ENCODE measurements at places on chromosomes 13 and 19.

DNA sequence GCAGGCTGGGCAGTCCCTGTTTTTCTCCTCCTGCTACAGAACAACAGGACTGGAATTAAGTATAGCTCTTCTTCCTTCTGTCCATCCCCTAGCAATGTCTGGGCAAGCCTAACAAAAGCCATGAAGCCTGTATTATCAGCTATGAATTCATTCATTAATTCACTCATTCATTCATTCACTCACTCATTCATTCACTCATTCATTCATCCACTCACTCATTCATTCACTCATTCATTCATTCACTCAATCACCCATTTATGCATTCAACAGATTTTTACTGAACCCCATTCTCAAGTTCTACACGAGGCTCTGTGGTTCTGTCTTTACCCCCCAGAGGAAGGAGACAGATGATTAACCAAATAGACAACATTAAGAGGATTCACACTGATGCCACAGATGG is 69.9 kb downstream of the CACNA1A start:
- DNase-seq: no peak

GRCh38 chr19:43633520-43633919 is 6.1 kb downstream of the CADM4 start:
- DNase-seq: no peak

DNA sequence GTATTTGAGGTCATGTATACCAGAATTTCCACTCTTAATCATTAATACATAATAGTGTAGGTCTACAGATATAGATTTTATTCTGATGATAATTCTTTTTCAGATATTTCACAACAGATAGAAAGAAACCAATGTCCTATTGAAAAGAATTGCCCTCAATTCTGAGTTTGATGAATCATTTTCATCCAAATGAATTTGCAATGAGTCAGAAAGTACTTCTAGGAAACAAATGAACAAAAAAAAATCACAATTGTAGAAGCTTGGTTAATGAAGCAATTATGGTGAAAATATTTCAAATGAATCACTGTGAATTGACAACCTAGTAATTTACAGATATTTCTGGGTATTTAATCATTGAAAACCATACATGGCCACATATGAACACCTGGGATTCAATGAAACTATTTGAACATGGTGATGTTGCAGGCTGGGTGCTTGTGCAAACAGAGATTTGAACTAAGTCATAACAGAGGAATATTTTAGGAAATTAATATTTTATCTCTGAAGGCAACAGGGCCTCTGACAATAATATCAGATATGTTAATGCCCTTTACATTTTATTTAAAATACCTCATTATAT is 360.9 kb downstream of the SLITRK5 start:
- DNase-seq: no peak

DNA sequence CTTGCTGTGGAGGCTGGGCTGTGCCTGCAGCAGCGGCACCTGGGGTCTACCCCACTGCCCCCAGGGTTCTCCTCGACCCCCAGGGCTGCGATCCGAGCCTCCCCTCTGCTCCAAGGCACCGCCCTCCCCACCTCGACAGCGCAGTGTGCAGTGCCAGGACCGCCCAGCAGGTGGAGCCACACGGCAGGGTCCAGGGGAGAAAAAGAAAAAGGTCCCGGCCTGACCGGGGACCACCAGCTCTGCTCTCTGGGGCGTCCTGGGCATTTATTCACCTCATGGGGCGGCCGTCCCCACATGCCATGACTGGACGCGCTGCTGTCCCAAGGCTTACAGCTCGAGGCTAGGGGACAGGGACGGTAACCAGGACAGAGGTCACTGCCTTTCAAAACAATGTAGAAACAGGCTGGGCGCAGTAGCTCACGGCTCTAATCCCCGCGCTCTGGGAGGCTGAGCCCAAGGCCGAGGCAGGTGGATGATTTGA is 10.6 kb downstream of the REXO1 start:
- DNase-seq: peak; percentile 53

DNA sequence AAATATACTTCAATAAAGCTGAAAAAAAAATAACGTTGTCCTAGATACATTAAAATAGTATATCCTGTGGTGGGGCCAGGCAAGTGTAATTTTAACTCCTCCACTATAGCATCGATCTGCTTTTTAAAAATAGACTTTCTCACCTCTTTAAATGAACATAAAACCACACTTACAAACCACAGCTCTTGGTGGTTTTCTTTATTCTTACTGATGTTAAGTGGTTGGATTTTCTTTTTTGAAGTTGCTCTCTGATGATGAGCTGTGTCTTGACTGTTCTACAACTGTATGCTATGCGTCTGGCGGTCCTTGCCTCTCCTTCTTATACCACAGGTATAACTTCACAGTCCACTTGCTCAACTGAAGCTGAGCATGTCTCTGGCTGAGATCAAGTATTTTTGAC is 721.5 kb upstream of the KLHL1 start:
- no peak for DNase-seq

DNA sequence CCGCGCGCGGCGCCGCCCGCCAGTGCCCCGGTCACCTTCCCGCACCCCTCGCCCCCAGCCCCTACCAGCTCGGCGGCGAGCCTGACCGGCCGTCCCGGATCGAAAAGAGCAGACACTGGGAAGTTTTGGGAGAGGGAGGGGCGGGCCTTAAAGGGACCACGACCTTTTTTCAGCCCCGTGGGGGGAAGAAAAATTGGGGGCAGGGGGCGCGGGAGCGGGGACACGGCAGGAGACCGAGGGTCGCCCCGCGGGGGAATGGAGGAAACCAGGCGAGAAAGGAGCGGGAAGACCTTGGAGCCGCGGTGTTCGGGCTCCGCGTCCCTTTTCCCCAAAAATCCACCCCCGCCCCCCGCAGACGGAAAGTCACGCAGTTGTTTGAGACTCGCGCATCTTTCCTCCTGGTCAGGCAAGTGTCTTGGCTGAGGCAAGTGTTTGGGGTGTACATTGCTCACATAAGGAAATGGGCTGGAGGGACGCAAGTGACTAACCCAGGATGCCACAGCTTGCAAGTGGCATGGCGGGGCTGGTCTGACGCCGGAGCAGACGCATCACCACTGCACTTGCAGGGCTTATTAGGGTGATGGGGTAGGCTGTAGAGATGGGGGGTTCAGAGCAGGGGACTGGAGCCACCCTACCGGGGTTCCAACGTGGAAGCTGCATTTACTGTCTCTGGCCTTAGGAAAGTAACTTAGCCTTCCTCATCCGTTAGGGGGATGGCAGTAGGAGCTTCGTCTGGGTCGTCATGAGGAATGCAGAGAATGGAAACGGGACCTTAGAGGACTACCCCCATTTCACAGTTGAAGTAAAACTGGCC is 2.7 kb upstream of the HNRNPL start:
- DNase-seq: peak; percentile 39

- DNase-seq: no peak
Observed at GRCh38 chr13:109131698-109132257, 502.4 kb downstream of the MYO16 start.

GRCh38 chr19:17831419-17831888 is 10.1 kb upstream of the INSL3 start:
- no peak for DNase-seq

- DNase-seq: no peak
Observed at GRCh38 chr19:18274781-18275356, 617 bp upstream of the IQCN start.

GRCh38 chr13:99022941-99023340 is 45.1 kb upstream of the DOCK9 start:
- no peak for DNase-seq

DNA sequence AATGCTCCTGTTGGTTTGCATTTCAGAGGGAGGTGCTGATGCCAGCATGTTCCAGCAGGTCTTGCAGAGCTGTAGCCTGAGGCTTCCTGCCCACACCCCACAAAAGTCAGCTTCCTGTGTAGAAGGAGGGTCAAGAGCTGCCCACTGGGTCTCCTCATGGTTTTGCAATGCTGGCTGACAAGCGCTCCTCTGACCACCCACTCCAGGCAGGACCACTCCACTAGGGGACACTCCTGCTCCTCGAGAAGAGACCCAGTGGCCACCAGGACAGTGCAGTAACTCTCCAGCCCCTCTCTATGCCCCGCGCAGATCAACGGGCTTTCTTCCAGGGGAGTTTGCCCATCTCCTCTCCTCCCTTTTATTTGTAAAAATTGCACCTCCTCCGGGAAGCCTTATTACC is 72.9 kb upstream of the UQCRFS1 start:
- DNase-seq: no peak

GRCh38 chr13:40792284-40793051 is 3.1 kb downstream of the SLC25A15 start:
- no peak for DNase-seq

GRCh38 chr13:21071924-21072323 is 10.5 kb upstream of the LATS2 start:
- DNase-seq: no peak

GRCh38 chr13:83377491-83377890 is 504.8 kb downstream of the SLITRK1 start:
- DNase-seq: no peak

DNA sequence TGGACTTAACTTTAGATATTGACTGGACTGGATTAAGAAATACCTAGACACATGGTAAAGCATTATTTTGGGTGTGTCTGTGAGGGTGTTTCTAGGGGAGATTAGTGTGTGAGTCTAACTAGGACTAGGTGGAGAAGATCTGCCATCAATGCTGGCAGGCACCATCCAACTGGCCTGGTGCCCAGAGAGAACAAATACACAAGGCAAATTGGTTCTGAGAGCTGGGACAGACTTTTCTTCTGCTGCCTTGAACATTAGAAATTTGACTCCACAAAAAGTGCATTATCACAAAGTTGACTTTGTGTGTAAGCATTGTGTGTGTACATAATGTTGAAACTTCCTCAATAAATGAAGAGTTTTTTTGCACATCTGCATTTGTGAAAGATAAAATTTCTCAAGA is 522.1 kb downstream of the SUCLA2 start:
- DNase-seq: no peak

- DNase-seq: no peak
Observed at GRCh38 chr13:23899555-23899954, 2.3 kb upstream of the C1QTNF9B start.

DNA sequence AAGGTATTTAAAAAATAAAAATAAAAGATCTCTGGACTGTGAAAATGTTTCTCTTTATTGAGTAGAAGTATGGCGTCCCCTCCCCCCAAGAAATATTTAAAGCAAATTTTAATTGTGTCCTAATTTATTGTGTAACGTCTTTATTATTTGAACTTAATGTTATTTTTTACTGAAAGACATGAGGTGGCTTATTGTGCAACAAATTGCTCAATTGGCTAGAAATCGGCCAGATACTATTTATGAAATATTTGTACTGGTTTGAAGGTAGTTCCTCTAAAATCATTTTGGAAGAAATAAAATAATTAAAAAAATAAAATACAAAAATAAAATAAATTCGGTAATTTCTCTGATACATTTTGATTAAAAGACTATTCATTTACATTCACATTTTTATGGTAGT is 162.3 kb downstream of the DACH1 start:
- DNase-seq: no peak

DNA sequence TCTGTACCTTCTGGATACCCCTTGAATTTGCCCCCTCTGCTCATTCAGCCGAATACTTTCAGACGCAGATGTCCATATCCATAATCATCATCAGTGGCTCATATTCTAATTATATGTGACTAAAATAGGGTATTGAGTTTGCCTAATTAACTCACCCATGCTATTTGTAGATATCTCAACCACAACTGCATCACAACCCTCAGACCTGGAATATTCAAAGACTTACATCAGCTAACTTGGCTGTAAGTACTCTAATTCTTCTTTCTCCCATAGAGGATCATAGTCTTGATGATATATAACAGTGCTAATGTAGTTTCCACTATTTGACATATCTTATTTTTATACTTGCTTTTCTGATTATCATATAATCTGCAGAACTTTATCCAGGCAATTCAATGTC is 35.8 kb downstream of the RXFP2 start:
- DNase-seq: no peak

DNA sequence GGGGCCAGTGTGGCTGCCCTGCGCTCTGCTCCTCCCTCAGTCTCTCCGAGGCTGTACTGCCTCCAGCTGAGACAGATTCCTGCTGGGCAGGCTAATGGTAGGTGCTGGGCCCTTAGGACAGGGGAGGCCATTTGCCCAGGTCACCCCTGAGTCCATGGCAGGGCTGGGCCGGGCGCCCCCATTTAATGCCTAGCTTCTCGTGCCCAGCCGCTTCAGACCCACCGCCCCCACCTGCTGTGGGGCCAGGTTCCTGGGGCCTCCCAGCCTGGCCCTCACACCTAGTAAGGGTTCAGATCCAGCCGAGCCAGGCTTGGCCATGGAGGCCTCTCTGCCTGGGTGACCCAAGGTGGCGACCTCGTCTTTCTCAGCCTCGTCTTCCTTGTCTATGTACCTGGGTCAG is 17.8 kb downstream of the PIAS4 start:
- no peak for DNase-seq

DNA sequence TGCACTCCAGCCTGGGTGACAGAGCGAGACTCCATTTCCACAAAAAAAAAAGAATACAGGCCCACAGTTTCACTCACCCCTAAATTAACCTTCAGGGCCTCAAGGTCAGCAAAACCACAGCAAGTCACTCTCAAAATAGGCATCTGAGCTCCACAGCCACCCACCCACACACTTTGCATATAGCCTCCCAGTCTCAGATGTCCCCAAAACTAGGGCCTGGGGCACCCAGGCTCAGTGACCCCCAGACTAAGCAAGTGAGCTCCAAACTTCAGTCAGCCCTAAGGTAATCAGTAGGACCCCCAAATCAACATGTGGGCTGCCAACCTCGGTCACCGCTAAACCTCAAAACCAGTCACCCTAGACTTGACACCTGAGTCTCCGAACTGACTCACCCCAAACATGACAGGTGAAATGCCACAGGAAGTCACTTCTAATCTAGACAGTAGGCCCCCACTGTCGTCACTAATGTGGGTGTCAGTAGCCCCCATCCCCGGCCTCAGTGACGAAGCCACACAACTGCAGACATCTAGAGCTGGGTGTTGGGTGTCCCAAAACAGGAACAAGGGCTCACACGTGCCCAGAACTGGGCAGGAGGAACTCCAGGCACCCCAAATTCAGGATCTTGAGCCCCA is 13.9 kb downstream of the RABAC1 start:
- DNase-seq: peak; percentile 69

GRCh38 chr13:26656919-26657318 is 99.4 kb downstream of the WASF3 start:
- DNase-seq: no peak

DNA sequence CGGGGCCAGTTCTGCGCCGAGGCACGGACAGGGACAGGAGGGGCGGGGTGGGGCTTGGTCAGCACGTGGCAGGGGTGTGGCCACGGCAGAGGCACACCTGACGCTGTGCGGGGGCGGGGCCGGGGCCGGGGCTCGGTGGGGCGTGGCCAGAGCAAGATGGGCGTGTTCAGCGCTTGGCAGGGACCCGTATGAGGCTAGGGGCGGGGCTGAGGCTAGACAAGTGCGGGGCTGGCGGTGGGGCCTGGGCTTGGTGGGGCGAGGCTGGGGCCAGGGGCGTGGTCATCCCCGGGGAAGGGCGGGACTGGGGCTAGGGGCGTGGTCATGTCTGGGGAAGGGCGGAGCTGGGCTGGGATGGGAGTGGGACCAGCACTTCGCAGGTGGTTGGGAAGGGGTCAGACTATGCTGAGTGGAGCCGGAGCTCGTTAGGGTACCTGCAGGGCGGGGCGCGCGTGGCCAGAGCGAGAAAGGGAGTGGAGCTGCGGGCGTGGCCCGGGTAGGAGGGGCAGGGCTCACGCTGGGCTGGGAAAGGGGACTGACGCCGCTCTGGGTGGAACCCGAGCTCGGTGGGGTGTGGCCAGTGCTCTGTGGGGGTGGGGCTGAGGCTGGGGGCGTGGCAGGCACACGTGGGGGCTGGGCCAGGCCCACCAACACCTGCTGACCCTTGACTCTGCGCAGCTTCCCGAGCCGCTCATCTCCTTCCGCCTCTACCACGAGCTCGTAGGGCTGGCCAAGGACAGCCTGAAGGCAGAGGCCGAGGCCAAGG is 12.8 kb downstream of the POLR2E start:
- DNase-seq: peak; percentile 76

GRCh38 chr19:13864046-13864666 is 12.8 kb upstream of the NANOS3 start:
- DNase-seq: no peak

Data from activated T-cell treated with anti-CD3 and anti-CD28 coated beads for 1 hour (primary cell).